ENCODE measurements at places on chromosomes 12 and 14.

DNA sequence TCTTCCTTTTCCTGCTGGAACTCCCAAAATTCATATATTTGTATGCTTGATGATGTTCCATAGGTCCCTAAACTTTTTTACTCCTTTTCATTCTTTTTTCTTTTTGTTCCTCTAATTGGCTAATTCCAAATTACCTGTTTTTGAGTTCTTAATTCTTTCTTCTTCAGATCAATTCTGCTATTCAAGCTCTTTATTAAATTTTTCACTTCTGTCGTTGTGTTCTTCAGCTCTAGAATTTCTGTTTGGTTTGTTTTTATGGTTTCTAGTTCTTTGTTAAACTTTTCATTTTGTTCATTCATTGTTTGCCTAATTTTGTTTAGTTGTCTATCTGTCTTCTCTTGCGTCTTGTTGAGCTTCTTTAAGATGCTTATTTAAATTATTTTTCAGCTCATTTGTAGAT lies 154.8 kb downstream of the TPH2 start:
- no peak for DNase-seq

GRCh38 chr12:120951-121350 lies 54.4 kb downstream of the IQSEC3 start:
- DNase-seq, result no peak

DNA sequence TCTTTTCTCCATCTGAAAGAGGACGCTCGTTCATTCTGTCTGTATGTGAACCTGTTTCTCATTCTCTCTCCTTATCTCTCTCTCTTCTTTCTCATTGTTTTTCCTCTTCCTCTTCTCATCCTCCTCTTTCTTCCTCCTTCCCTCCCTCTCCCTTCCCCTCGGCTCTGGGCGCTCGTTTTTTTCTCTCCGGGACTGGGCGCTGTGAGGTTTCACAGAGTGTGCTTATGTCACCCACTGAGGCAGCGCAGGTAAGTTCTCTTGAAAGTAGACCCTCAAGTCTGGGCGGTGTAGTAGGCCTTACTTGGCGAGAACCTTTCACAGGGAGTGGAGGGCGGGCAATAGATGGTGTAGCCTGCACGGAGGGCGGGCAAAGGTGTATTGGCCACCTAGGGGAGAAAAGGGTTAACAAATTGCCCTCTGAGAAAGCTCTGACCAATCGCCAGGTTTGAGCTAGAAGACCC lies 4.5 kb upstream of the SIX1 start:
- no peak for DNase-seq

- DNase-seq, result no peak
These were observed 743 bp downstream of the PUS1 start for GRCh38 chr12:131929581-131930456.

- DNase-seq, result no peak
These were observed 115.9 kb upstream of the PELI2 start for GRCh38 chr14:56002342-56002741.

DNA sequence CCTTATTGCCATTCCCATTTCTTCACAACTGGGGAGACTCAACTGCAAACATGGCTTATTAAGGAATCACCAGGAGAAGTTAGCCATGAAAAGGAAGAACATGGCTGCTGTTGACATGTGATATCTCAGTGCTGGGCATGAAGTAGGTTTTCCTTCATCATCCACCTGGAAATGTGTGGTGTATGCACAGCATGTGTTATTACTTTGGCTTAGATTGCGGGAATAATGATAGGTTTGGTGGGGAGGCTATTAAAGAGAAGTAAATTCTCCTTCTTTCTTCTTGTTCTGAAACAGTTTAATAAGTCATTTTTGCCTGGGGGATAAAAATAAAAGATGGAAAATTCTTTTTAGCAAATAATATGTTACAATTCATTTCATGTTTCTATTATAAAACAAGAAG lies 23.7 kb upstream of the CLEC14A start:
- no peak for DNase-seq

- no peak for DNase-seq
These were observed 4.4 kb downstream of the CD9 start for GRCh38 chr12:6204533-6205143.

- DNase-seq, result no peak
These were observed 2.4 kb downstream of the NR4A1 start for GRCh38 chr12:52053536-52054209.

GRCh38 chr14:54606178-54606577 lies 39.2 kb downstream of the SAMD4A start:
- no peak for DNase-seq

DNA sequence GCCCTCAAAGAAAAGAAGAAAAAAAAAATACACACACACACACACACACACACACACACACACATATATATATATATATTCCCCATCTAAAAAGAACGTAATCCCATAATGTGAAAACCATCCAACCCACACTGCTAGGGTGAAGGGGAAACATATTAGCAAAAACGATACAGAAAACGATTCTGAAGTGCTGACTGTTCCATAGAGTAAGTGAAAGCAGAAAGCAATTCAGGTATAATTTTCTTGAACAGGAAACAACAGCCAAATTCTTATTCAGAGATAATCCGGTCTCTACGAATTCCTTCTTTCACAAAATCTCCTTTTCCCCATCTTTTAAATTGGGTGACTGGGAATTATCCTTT lies 393.5 kb downstream of the NOVA1 start:
- DNase-seq, result no peak

GRCh38 chr14:47555333-47555732 lies 120.1 kb downstream of the MDGA2 start:
- no peak for DNase-seq

GRCh38 chr12:102481705-102482425 lies 1.5 kb upstream of the IGF1 start:
- no peak for DNase-seq

DNA sequence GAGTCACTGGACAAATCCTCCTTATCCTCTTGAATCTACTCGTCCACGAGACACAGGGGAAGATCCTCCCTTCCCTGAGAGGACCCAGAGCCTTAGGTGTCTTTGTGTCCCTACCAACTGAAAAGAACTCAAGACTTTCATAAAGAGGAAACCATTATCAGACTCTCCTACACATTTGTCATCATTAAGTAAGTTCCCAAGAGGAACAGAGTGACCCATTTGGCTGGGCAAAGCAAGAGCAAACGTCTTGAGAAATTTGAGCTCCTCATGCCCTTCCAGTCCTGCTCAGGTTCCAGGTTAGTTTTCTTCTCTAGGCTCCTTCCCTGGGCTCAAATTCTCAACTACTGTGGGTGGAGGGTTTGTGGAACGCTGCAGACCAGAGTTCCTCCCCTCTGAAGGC lies 5.7 kb downstream of the MLF2 start:
- DNase-seq, result no peak

GRCh38 chr12:25357595-25357994 lies 106.9 kb upstream of the KRAS start:
- no peak for DNase-seq

DNA sequence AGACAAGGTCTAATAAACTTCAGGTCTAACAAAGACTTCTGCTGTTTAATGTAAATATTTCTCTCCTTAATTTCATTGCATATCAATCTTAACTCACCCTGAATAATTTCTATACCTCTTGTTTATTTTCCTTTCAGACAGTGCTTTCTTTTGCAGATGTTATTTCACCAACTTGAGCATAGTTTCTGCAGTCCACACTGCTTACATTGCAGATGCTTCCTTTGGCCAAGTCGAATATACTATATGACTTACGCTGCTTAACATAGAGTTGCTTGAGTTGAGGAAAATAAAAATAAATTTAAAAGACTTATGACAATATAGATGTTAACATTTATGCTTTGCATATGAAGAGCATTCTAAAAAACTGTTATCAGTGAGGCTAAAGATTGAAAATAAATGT lies 217.7 kb downstream of the PTPRO start:
- no peak for DNase-seq

DNA sequence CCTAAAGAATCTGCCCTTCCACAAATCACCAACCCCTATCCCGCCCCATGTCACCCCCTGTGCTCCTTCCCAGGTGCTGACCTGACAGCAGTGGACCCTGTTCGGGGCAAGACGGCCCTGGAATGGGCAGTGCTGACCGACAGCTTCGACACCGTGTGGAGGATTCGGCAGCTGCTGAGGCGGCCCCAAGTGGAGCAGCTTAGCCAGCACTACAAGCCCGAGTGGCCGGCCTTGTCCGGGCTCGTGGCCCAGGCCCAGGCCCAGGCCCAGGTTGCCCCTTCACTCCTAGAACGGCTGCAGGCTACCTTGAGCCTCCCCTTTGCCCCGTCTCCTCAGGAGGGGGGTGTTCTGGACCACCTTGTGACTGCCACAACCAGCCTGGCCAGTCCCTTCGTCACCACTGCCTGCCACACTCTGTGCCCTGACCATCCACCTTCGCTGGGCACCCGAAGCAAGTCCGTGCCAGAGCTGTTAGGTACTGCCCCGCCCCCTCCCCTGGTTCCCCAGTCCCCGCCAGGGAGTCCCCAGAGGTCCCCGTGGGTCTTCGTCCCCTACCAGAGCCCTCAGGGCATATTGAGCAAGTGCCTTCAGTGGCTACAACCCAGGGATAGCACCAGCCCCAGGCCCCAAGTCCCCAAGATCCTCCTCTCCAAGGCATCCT lies 2.7 kb downstream of the ANKRD33 start:
- DNase-seq, result no peak

DNA sequence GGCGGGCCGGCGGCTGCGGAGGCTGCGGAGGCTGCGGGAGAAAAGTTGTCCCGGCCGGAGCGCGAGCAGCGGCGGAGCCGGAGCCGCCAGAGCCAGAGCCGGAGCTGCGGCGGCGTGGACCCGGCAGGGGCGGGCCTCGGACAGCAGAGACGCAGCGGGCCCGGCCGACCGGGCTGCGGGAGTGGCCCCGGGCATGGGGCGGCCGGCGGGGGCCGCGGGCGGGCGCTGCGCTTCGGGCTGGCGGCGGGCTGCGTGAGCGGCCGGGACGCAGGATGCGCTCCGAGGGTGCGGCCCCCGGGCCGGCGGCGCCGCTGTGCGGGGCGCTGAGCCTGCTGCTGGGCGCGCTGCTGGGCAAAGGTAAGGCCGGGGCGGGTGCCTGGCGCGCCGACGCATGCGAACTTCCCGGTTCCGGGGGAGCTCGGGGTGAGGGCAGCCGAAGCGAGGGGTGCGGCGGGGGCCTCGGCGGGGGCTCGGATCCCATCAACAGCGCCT lies at the start of gene TMEM132C:
TMEM132C (plus strand) TSS at position 40 of the 492 bp plus-strand sequence; CDS start at position 273, 233 bp downstream.
- no peak for DNase-seq

DNA sequence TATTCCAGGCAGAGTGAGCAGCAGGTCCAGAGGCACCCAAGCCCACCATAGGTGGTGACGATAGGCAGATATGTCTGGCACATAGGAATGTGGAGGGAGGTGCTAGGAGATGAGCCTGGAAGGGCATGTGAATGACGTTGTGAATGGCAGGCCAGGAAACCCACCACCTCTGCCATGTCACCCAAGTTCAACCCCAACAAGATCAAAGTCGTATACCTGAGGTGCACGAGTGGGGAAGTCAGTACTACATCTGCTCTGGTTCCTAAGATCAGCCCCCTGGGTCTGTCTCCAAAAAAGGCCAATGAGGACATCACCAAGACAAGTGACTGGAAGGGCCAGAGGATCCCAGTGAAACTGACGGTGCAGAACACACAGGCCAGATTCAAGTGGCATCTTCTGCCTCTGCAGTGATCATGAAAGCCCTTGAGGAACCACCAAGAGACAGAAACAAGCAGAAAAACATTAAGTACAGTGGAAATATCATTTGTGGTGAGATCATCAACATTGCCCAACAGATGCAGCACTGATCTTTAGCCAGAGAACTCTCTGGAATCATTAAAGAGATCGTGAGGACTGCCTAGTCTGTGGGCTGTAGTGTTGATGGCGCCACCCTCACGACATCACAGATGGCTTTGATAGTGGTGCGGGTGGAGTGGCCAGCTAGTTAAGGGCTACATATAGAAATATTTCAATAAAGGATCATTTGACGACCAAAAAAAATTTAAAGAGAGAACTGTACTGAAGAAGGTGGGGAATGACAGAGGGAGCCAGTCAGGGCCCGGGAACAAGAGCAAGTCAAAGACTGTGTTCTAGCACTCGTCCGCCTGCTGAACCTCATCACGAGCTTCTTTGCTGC lies 99.7 kb downstream of the ZFP36L1 start:
- DNase-seq, result no peak

- DNase-seq, result no peak
These were observed 18.7 kb downstream of the A2ML1 start for GRCh38 chr12:8840938-8841633.

DNA sequence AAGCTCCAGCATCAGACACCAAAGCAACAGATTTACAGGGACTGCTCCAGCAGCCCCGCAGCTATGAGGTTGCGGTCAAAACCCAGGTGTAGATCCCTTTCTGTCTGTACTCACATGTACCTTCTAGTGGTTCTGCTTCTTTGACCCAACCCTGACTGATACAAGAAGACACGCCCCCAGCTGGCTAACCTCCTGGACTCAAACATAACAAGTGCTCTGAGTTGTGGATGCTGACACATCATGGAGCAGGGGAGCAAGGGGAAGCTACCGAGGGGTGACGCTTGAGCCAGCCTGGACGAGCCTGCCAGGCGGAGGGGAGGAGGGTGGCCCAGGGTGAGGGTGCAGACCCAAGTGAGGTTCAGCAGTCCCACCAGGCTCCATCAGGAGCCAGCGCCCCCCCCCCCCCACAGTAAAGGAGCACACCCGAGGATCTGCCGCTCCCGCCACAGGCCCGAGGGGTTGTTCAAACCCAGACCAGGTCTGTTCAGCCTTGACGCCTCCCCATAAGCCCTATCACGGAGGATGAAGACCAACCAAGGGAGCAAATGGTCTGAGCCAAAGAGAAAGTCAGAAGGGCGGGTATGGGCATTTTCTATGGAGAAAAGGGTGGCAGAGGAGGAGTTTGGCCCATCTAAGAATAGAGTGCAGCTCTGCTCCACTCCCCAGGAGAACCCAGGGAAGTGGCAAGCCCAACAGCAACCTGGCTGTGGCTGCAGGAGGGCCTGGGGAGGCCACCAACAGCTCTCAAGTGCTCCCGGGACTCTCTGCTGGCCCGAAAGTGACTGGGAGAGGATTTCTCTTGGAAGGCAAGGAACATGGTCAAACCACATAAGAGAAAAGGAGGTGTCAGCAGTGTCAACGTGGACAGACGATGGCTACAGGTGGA lies 229.4 kb downstream of the BCL11B start:
- DNase-seq, result no peak

- no peak for DNase-seq
These were observed 14.1 kb downstream of the DRAM1 start for GRCh38 chr12:101891462-101891971.

- no peak for DNase-seq
These were observed 26.1 kb upstream of the GPR68 start for GRCh38 chr14:91270619-91271018.

Measured in substantia nigra (tissue), 51 donors.